ENCODE measurements at places on chromosomes 6 and 20. TPM values are rescaled to one million over a fixed set of nuclear protein-coding genes. Genes with fewer than 3 reads are reported as not detected.

DNA sequence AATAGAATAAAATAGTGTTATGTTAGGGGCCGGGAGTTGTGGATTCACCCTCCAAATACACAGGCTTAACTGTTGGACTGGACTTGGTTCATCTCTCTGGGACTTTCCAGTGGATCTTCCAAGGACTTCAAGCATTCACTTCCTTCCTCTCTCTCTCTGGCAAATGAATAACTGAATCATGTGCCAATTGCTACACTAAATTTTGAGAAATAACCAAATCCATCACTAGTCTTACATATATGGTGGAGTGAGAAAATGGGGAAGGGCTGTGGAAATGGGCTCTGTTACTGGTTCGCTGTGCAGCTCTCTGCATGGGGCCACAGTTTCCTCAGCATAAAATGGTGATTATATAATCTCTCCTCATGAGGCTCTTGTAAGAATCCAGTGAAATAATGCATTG lies 6.8 kb upstream of the KIAA1755 start:
- DNase-seq, result no peak

The PACRG gene
- 0.23 TPM for total RNA-seq

DNA sequence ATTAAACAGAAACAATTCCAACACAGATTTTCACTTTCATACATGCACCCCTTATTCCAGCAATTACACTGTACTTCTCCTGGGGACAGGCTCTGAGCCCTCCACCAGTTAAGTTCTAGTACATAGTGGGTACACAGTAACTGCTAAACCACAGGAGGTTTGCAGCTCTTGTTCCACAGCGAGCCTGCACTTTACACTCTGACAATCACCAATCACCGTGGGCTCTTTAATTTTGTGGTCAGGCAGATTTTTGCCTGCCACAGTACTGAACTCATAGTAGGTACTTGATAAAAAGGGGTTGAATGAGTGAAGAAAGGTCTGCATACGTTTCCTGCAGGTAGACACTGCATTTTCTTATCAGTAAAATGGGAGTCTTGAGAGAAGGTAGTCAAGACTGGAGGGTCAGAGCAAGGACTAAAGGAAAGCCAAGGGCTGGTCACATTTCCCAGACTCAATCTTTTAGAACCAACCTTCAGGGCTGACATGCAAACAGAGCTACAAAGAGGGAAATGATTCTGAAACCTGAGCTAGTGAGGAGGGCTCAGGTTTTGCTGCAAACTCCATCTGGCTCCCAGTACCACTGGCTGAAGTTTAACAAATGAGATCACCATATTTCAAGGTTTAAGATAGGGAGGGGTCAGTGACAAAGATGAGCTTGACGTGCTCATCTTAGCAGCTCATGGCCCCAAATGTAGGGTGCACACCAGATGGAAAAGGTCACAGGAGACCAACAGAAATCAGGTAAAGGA lies 404.6 kb downstream of the BTBD9 start:
- DNase-seq, result no peak

The USP49 gene
- total RNA-seq, result 4.1 TPM

DNA sequence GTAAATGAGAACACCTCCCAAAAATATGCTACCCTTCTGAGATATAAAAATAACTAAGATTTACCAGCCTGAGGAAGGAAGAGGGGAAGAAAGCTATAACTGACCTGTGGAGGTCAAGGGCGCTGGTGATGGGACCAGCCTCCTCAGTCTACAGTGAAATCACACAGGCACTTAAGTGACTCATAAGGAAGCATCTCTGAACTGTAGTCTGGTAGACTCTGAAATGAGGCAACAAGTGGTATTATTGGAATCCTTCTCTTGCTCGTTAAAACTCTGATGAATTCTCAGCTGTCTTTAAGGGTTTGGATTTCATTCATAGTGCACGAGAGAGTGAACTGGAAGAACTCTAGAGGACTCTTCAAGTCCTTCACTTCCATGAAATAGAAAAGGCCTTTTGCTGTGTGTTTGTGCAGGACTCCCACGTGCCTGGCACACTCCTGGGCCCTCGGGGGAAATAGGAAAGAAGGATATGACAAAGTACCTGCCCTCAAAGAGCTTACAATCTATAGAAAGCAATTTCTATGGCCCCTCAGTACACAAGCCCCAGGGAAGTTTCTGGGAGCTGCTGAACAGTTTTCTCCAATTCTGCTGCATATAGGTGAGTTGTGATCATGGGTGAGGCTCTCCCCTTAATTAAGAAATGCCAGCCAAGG lies 231.8 kb upstream of the RREB1 start:
- DNase-seq, result no peak

The TSBP1 gene
- not detected for total RNA-seq
